ENCODE measurements at places on chromosomes 2 and 18.

GRCh38 chr18:12703096-12703567, 290 bp downstream of the PSMG2 start:
- no peak for DNase-seq

DNA sequence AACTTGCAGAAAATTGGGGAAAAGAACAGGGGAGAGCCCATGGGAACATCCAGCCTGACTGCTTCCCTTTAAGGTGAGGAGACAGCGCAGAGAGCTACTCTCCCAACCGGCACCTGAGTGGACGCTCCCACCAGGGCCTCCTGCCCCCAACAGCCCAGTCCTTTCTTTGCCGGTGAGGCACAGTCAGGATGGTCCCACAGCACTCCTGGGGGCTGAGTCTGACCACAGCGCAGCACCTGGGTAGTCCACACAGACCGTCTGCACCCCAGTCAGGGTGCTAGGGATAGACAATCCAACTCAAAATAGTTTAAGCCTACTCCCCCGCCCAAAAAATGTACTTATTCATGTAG, 74.5 kb downstream of the MEX3C start:
- no peak for DNase-seq

- no peak for DNase-seq
Observed at GRCh38 chr2:28809927-28810326, 707 bp upstream of the SPDYA start.

- DNase-seq, result no peak
Observed at GRCh38 chr2:145815933-145816332, 1296.0 kb upstream of the ZEB2 start.

DNA sequence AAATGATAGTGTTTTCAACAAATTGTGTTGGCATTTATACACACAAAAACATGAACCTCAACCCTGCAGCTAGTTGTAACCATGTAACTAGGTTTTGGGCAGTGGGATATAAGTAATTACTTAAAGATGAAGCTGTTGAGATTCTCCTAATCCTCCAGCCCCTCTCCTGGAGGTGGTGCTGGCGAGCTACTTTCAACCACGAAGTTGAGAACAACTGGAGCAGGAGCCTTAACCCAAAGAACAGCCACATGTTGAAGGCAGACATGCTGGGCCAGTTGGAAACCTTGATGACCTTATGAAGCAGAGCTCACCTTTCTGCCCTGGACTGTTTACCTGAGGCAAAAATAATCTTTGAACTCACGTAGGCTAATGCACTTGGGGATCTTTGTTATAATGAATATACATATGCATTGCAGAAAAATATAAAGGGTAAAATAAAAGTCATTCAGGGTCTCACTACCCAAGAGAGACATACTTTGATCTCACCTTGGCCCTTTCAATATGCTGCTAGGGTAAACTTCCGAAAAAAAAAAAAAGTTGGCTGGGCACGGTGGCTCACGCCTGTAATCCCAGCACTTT, 89.6 kb upstream of the NPAS2 start:
- DNase-seq, result no peak

Measured in AG04449 (cell line).